ENCODE measurements at places on chromosomes 5 and 9.
A peak's percentile ranks its signal among the peaks of the same experiment; 100 is the strongest.

- DNase-seq, result no peak
These were observed 12.2 kb upstream of the TMEM252 start for GRCh38 chr9:68552700-68553476.

- DNase-seq, result no peak
These were observed 356.7 kb downstream of the ARRDC3 start for GRCh38 chr5:91026466-91026865.

GRCh38 chr5:10607666-10608073 lies 43.8 kb downstream of the ANKRD33B start:
- DNase-seq, result no peak

- no peak for DNase-seq
These were observed 182.8 kb downstream of the MCTP1 start for GRCh38 chr5:95102080-95102479.

- DNase-seq, result no peak
These were observed 26.5 kb downstream of the SARDH start for GRCh38 chr9:133711428-133712220.

GRCh38 chr9:130332384-130332926 lies 66.9 kb downstream of the HMCN2 start:
- no peak for DNase-seq

DNA sequence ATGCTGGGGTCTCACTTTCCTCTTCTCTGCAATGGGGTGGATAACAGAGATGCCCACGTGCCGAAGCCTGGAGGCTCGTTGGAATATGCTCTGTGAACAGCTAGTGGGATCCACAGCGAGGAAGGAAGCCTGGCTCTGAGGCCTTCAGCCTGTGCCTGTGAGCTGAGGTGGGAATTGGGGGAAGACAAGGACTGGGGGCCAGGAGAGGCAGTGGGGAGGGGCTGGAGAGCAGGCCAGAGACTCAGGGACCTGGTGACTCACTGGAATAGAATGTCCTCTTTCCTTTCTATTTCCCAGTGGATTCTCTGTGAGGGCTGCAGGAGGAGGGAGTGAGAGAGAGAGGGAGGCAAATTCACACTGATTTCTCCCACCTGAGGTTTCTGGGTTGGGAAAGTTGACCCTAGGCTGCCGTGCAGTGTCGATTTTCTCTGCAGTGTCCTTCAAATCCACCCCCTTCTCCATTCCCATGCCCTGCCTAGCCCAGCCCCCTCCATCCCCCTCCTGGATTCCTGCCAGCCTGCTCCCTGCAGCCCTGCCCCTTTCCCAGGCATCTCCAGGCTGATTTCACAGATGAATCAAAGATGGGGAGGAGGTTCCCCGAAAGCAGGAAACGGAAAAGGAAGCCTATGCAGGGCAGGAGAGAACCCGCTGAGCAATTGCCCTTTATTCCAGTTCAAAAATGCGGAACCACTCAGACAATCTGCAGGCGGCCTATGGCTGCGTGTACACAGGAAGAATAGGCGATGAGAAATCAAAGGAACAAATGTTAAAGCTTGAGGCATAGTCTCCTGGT lies 1.4 kb upstream of the SPAAR start:
- no peak for DNase-seq

- DNase-seq, result no peak
These were observed 694 bp upstream of the PHPT1 start for GRCh38 chr9:136848393-136849037.

DNA sequence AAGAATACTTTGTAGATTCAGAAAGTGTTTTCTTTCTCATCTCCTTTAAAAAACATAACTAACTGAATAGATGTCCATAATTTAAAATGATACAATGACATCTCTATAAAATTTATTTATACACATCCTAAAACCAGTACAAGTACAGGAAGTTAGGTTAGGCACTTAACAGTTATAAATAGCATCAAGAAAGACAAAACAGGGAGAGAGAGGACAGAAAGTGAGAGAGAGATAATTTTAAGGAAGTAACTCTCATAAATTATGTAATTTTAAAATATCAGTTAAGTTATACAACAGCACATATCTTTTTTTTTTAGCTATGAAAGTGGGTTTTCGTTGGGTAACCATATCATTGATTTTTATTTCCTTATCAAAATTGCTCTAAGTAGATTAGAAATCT lies 1068.6 kb downstream of the TAF11L14 start:
- no peak for DNase-seq

DNA sequence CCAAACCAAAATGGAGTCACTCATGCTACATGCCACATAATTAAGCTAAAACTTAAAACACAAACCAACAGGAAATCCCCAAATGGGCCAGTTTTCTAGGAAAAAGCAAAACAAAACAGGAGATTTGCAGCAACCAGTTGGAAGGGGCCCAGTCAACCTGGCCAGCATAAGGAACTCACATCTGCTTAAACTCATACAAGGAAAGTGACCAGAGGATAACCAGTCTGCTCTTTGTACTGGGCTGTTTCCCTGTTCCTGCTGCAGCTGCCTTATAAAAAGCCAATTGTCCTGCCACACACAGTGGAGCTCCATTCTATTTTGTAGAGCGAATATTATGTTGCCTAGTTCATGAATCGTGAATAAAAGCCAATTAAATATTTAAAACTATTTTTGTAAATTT lies 29.5 kb upstream of the PTPDC1 start:
- no peak for DNase-seq

DNA sequence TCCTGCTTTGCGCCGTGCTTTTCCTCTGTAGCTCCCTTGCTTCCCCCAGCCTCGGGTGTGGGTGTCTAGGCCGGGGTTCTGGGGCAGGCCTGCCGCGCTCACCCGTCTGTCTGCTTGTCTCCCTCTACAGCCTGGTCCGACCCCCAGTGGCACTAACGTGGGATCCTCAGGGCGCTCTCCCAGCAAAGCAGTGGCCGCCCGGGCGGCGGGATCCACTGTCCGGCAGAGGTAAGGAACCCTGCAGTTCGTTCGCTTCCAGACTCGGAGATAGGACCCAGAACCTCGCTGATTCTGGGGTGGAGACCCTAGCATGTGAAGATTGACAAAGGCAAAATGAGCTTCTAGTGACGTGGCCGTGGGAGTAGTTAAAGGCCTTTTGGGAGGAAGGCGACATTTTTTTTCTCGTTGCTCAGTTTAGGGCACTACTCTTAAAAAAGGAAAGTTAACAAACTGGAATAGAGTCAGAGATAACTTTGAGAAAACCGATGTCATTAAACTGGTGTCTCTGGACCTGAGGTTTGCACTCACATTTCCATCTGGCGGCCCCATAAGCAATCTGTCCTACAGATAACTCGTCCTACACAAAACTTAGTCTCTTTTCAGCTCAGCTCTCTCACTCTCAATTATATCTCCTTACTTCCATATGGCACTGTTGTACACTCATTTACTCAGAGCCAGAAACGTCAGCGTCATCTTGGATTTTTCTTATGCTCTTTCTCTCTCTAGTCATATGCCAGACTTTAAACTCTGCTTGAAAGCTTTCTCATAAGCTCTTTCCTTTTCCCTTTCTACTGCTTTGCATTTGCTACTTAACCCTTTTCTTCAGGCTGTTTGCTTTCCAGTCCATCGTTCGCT lies 561 bp downstream of the SEC61B start:
- DNase-seq, result peak; percentile 0

- no peak for DNase-seq
These were observed 174.2 kb upstream of the TBC1D2 start for GRCh38 chr9:98429613-98430012.

DNA sequence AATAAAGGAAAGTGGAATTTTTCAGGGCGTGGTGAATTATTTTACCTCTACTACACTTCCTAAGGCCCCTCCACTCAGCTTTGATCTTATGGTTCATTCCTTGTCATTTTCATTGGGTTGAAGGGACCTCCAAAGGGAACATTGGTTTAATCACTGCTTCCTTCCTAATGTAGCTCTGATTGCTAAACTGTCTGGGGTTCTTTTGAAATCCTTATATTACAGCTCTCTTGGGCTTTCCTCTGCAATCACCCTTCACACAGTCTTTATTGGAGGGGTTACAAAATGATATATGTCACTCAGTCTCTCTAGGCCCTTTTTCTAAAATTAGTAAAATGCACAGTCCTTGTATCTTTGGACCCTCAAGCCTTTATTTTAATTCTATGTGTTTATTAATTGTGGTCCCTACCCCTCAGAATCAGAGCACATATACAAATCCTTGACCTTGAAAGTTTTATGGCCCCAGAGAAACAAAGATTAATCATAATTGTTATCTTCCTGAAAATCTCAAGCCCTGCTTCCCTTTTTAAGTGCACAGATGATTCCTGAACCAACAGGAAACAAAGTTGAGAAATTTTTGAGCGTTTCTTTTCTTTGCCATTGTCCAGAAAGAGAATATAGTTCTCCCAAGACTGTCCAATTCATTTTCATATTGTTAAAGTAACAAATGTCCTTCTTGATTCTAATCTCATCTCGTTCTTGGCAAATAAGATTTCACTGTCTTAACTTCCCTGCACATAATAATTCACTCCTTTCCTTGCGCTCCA lies 330.0 kb downstream of the ARRDC3 start:
- DNase-seq, result no peak

DNA sequence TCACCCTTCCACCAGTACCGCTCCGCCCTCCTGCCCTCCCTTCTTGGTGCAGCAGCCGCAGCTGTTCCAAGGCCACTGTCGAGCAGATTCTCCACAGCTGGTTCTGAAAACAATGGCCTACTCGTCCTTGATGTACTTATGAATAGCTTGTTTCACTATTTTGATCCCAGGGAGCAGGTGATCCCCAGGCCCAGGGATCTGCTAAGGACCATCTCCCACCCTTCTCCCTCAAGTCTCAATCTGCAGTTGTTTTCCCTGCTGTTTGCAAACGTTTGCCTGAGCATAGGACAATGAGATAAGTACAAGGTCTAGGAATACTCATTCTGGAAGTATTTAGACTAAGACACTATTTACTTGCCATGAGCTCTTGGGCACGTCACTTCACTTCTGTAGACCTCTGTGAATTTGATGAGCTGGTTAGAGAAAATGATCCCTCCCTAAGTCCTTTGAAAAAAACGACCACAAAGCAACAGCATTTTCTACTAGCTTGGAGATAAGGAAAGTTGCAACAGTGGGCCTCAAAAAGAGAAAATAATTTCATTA lies 1.8 kb downstream of the LURAP1L start:
- DNase-seq, result no peak

GRCh38 chr5:14607104-14607503 lies 25.5 kb downstream of the OTULINL start:
- no peak for DNase-seq

GRCh38 chr5:146059460-146060220 lies 45.7 kb downstream of the PLAC8L1 start:
- no peak for DNase-seq

- DNase-seq, result no peak
These were observed 633.3 kb downstream of the PDE4D start for GRCh38 chr5:59260200-59260599.

DNA sequence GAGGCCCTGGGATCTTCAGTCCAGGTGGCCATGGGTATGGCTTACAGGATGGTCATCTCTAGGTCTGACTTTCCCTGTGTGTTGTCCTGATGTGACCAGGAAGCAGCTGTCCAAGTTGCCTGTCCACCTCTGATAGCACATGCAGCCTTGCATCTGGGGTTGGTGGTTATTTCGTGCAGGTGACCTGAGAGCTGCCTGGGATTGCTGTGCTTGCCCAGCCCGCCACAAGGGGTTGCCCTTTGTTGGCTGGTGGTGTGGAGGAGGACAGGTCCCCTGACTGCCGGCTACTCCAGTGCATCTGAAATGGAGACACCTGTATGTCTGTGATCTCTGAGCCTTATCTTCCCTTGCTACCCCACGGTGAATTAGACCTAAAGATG lies 212.6 kb downstream of the ARHGAP26 start:
- no peak for DNase-seq

DNA sequence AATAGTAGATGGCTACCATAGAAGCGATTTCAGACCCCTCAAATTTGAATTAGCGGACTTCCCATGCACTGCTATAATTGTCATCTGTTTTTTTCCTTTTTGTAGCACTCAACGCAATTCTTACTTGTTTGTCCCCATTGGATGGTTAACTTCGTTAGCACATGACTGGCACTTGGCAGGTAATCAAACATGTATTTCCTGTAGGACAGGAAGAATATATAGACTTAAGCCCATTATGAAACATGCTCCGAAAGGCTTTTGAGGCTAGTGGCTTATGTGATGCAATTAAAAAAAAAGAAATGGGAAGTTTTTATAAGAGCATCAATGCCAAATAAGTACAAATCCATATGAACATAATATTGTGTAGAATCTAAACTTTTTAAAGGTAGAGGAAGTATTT lies 301.2 kb downstream of the PSAT1 start:
- no peak for DNase-seq

All from stimulated activated CD4-positive, alpha-beta T cell treated with anti-CD3 and anti-CD28 coated beads, Interleukin-1b, Interleukin-23, amount 100 ng/mL, for 1 hour (primary cell).